Retinal pigment epithelial cell (primary cell): ENCODE measurements at places on chromosomes 1 and 21.

DNA sequence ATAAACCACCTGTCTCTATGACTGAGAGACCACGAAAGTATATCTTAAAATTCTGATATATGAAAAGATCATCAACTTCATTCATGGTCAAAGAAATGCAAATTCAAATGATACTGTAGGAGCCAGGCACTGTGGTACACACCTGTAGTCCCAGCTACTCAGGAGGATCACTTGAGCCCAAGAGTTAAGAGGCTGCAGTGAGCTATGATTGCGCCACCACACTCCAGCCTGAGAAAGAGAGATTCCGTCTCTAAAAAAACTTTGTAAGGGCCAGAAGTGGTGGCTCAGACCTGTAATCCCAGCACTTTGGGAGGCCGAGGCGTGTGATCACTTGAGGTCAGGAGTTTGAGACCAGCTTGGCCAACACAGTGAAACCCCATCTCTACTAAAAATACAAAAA is 17.0 kb downstream of the RERE start:
- DNase-seq: no peak

DNA sequence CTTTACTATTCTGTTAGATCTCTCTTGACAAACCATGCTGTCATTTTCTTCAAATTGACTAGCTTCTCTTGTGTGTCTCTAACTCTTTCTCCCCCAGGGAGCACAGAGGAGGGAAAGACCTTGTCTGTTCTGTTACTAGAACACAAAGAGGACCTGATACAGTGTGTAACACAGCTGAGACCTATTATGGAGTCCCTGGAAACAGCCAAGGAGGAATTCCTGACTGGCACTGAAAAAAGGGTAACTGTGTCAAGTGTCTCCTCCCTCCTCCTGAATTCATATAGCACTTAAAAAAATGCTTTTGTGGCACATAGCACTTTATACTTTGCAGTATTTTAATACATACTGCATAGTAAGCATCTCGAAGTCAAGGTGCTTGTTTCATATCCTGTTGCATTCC is 50.6 kb downstream of the ZBTB40 start:
- no peak for DNase-seq

- no peak for DNase-seq
Observed at GRCh38 chr1:79638382-79638781, 631.9 kb upstream of the ADGRL4 start.

DNA sequence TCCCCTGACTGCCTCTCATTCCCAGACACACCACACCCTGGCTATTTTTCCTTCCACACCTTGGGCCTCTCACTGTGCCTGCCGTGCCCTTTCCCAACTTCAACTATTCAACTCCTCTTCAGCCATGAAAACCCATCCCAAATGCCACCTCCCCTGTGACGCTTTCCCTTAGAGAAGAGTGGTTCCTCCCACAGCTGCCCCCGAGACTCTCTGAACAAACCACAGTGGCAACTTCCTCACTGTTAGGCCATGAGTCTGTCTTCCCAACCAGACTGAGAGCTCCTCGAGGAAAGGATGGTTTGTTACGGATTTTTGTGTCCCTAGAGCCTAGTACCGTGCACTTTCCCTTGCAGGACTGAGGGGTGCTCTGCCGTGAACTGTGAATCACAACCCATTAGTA is 59.2 kb downstream of the LRRN2 start:
- no peak for DNase-seq

GRCh38 chr1:242178924-242179708 is 180.2 kb upstream of the MAP1LC3C start:
- no peak for DNase-seq

GRCh38 chr21:31837618-31838390 is 35.0 kb upstream of the HUNK start:
- no peak for DNase-seq

- no peak for DNase-seq
Observed at GRCh38 chr1:2304282-2304681, 76.2 kb downstream of the SKI start.

GRCh38 chr21:27589781-27590180 is 622.9 kb upstream of the ADAMTS5 start:
- DNase-seq: no peak

DNA sequence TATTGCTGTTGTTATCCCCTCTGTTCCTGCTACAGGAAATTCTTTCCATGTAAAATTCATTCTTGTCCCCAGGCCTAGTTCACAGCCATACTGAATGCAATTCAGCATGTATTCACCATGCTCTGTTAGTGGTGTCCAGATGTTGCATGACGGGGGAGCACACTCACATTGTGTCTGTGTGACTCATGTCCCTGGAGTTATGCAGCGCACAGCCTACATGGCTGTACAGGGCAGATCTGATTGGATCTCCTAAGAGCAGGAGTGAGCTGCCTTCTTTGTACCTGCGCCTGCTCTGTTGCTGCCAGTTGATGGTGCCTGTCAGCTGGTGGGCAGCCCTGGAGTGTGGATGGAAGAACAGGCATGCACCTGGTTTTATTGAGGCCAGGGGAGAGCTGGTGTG is 17.6 kb downstream of the HTR6 start:
- no peak for DNase-seq

DNA sequence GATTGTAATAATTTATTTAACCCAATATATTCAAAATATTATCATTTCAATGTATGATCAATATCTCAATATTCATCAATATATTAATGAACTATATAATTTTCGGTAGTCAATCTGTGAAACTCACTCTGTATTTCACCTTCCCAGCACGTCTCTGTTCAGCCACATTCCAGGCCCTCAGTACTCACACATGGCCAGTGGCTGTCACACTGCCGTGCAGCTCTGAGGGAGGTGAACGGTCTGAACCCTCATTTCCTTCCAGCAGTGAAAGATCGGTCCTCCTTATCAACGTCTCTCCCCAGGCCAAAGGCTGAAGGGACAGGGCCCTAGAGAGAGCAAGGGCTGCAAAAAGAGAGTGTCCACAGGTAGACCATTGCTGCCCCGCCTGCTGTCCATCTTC is 39.5 kb upstream of the ZNF124 start:
- DNase-seq: no peak

DNA sequence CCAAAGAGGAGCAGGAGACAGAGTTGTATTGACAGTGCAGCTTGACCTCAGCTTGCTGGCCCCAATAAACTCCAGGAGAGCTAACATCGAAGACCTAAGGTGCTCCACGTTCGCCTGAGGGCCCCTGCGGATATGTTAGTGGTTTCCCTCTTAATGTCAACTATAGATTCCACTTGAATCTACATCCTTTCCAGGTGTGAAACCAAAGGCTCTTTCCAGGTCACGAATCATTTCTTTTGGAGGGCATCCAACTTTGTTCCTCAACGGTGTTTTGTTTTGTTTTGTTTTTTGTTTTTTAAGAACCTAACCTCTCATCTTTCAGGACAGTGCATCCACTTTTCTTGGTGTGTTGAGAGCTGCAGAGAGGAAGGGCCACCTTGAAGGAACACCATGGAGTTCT is 267.6 kb upstream of the SGIP1 start:
- no peak for DNase-seq

DNA sequence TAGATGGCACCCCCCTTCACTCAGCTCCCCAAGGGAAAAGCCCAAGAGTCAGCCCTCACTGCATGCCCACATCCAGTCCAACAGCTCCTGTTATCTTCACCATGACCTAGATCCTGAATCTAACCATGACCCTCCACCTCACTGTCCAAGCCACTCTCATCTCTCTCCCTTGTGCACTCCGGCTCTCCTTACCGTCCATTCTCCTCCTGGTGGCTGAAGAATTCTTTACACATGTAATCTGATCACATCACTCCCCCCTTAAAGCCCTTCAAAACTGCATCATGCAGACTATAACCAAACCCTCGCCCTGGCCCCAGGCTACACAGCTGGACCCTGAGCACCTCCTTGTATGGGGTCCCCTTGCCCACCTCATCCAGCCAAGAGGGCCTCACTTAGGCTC is 14.0 kb upstream of the PAQR7 start:
- no peak for DNase-seq
